GF-D8 (cell line): ENCODE measurements at places on chromosomes 2 and 18.

DNA sequence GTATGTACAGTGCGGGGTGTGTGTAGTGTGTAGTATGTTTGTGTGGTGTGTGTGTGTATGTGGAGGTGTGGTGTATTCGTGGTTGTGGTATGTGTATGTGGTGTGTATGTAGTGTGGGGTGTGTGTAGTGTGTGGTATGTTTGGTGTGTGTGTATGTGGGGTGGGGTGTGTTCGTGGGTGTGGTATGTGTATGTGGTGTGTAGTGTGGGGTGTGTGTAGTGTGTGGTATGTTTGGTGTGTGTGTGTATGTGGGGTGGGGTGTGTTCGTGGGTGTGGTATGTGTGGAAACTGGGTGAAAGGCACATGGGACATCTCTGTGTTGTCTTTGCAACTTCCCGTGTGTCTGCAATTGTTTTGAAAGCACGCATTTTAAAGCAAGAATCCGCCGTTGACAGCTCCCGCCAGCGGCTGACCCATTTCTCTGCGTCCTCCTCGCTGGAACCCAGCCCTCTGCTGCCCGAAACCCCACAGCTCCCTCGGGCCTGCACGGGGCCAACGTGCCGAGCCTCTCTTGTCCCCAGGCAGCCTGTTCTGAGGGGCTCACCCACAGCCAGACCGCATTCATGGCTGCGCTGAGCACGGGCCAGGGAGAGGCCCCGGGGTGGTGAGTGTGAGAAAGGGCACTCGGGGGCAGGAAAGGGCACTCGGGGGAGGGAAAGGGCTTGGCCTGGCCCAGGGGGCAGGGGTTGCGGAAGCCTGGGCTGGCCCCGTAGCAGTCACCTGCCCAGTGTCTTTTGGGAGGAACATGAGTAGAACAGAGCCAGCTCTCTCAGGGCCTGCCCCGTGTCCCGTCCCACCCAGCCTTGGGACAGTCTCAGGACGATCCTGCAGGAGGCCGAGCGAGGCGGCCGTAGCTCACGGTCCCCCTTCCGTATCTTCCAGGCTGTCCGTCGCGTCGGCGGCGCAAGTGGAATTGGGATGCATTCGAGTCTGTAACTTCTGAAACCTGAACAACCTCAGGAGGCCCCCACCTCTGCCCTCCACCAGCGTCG is 61.4 kb downstream of the TWIST2 start:
- DNase-seq = no peak

GRCh38 chr18:46842583-46842982 is 74.7 kb downstream of the PIAS2 start:
- DNase-seq = no peak

DNA sequence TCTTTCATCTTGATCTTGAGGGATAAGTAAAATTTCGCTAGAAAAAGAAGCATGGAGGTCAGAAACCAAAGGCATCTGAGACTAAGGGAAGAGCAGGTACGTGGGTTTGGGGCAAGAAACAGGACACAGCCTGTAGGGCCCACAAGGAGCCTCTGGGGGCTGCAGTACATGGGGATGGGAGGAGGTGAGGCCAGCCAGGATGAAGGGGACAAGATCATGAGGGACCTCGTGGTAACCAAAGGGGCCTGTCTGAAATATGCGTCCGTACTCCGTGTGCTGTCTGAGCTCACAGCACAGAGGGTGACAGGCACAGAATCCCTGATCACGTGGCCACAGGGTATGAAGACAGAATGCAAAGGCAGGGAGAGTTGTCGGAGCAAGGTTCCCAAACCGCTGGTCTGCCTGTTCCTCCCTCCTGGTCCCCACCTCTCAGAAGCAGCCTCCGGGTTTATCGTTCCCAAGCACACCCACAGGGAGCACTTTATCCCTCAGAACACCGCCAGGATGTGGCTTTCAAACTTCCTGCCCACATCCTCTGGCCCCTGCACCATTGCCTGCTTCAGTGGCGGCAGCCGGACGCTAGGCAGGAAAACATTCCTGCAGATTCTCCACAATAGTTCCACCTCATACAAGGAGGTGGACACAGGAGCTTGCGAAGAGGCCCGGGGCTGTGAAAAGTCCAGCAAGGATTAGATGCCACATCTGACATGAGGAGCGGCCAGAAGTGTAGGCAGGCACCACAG is 12.0 kb downstream of the TMEM163 start:
- no peak for DNase-seq

GRCh38 chr18:49692906-49693716 is 120.2 kb downstream of the ACAA2 start:
- DNase-seq = no peak

DNA sequence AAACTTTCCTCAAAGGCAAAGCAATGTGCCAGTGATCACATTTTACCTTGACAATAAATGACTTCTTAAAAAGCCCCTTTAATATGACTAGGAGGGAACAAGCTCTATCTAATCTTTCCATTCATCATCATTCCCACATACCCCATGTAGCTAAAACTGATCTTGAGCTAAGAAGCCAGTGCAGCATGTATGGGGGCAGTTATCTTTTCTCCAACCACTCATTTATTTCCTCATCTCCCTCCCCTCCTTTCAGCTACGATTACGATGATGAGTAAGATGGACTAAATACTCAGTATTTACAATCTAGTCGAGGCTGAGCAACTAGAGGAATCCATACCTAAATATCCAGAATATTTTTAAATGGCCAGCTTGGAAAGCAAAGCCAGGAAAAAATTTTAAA is 35.5 kb downstream of the PNO1 start:
- no peak for DNase-seq

DNA sequence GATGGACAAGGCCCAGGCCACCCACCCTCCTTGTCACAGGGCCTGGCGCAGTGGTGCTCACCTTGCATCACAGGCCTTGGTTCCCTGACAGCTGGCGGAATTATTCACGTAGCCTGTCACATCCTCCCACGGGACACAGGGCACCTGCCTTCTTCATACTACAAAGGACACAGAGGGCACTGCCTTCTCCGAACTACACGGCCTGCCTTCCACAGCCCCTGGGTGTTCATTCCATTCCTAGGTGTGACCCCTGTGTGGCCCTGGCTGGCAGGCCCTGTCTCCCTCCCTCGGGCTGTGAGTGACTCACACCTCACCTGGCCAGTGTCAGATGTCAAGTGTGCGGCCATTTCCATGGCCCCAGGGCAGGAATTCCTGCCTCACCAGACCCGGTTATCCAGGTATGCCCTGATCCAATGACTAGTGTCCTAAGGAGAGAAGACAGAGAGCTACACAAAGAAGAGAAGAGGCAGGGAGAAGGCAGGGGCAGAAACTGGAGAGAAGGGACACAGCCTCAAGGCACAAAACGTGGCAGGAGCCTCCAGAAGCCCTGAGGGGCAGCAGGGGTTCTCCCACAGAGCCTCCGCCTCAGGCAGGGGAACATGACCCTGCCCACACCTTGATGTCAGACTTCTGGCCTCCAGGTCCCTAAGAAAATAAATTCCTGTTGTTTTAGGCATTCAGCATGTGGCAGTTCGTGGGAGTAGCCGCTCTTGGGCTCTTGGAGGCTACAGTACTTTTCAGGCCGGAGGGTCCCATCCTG is 43.4 kb downstream of the MBP start:
- no peak for DNase-seq

GRCh38 chr2:104734937-104735586 is 118.9 kb upstream of the POU3F3 start:
- peak; percentile 16 for DNase-seq

DNA sequence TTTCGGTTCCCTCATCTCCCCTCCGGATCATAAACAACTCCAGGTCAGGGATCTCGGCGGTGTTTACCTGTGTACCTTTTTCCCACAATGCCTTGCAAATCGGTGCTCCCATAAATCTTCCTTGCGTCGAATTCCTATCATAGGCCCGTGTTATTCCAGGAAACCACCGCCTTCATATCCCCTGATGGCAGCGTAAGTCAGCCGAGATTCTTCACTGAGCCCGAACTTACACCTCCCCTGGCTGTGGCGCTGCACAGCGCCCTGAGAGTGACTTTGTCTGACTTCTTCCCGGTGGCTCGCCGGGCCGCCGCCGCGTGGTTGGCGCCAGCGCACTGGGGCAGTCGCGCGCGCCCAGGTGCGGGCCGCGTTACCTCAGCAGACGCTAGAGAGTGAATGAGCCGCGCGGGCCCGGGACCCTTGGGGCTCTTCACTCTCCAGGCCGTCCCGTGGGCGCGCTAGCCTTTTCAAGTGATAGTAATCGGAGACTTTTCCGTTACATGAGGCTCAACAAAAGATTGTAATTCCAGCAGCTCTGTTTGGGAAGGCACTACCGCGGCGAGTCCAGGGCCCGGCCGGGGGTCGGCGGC is 101.6 kb downstream of the SPTBN1 start:
- DNase-seq = peak; percentile 35

GRCh38 chr2:152335726-152336118 is 748 bp downstream of the FMNL2 start:
- DNase-seq = no peak

GRCh38 chr2:209613649-209614305 is 157.9 kb upstream of the UNC80 start:
- DNase-seq = no peak

DNA sequence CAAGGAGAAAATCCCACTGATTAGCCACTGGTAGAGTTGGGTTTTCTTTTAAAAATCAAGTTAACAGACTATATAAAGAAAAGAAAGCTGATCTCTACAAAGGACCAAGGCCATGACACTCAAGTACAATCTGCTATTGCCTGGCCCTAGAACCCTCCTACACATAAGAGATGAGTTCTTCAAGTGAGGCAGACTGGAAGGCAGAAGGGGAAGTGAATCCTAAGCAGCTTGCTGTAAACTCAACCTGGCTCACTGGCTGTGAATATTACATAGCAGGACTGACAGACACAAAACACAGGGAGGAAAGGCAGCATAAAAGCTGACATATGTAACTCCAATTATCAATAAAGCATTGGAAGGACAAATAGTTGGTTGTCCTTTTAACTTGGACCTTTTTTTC is 65.4 kb downstream of the TRIP12 start:
- DNase-seq = peak; percentile 2

- no peak for DNase-seq
Observed at GRCh38 chr2:231900486-231900942, 25.7 kb downstream of the NPPC start.

DNA sequence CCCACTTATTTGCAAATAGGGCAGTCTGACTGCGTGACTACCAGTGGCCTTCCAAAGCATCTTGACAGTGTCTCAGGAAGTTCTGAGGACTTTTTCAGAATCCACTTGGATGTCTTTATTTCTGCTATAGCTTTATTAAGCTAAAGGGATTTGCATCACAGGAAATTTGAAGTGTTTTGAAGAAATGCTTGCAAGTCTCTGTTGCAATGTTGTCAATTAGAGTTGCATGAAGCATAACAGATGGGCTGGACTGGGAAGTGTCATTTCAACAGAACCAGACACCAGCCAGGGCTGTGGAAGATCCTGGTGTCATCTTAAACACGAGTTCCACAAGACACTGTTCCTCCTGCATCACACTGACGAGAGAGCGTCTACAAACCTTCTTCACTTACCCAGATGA is 224.5 kb downstream of the EN1 start:
- DNase-seq = no peak

DNA sequence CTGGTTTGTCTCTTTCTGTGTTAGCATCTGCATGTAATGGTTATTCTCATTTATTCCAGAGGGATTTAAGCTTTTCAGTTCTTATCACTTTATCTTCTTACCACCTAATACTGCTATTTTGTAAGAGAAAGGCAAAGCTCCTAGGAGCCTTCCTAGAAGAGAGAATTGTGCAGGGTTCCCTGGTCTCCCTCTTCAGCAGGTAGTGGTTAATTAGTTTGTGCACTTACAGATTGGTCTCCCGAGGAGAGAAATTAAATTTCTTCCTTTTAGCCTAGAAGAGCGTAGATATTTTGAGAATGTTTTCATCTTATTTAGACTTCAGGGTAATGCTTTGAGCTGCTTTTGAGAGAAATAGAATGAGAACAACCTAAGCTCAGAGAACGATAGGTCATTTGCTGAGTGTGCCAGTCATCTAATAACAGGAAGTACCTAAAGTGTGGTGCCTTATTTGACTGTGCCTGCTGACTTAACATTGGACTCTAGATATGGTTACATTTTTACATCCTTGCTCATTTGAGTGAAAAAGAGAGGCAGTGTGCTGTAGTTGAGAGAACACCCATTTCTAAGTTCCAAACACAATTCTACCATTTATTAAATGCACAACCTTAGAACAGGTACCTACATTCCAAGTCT is 651.4 kb downstream of the STK39 start:
- no peak for DNase-seq

DNA sequence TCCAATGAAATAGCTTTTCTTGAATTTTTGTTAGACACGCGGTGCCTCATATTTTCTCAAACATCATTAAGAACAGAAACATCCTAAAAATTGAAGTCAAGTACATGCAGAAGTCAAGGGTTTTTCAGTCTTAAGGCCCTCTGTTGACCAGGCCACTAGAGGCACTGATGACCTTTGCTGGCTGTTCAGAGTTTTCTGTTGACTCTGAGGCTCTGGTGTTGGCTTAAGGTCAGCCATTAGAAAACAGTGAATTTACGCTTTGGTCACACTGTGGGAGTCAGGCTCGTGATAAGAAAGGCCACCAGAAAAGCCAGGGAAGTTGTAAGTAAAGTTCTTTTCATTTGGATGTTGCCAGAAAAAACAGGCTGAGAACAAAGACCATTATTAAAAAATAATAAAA is 5.8 kb upstream of the UPP2 start:
- DNase-seq = no peak

DNA sequence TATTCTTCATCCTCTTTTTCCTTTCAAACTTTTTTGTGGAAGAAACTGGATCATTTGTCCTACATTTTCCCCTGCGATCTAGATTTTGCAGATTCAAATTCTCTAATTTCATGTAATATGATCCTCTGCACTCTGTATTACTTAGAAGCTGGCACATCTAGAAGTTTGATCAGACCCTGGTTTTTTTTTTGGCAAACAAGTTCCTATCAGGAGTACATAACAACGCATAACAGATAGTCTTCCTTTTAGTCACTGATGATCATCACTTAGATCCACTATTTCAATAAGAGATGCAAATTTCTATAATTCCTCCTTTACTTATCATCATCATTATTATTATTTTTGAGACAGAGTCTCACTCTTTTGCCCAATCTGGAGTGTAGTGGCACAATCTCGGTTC is 117.1 kb downstream of the CDH2 start:
- no peak for DNase-seq

DNA sequence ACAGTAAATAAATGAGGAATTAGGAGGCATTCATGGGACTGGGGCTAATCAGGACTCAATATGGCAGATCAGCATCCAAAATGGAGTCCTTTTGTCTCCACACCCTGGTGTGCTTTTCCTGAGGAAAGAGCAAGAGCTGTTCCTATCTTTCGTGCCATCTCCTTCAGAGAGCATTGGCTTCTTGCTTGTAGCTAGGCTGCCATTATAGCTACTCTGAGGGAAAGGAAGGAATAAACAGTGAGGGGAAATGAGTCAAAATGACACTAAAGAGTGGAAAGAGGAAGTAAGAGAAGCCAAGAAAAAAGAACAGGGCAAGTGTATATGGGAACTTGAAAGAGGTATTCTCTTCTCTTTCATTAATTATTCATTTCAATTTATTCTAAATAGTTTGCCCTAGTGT is 8.4 kb upstream of the NMI start:
- peak; percentile 70 for DNase-seq
